ENCODE measurements at places on chromosomes 11 and 22. TPM values are rescaled to one million over a fixed set of nuclear protein-coding genes. Genes with fewer than 3 reads are reported as not detected.

CCDC73 gene
- total RNA-seq: not detected

ESAM gene
- not detected for total RNA-seq

OR5B17 gene
- total RNA-seq: not detected

CSF2RB gene
- not detected for total RNA-seq

GLYATL2 gene
- total RNA-seq: 1.1 TPM

HBE1 gene
- not detected for total RNA-seq

GGTLC3 gene
- not detected for total RNA-seq

OR51E2 gene
- not detected for total RNA-seq

TYMP gene
- 70.9 TPM for total RNA-seq

FGF3 gene
- total RNA-seq: not detected

OR52N4 gene
- not detected for total RNA-seq

WBP2NL gene
- total RNA-seq: not detected

DEUP1 gene
- not detected for total RNA-seq

C11orf16 gene
- total RNA-seq: not detected

EMID1 gene
- total RNA-seq: not detected

CD248 gene
- 0.47 TPM for total RNA-seq

ARHGAP42 gene
- total RNA-seq: 1.2 TPM

OR52I2 gene
- not detected for total RNA-seq

TRIM48 gene
- not detected for total RNA-seq

NXPE4 gene
- not detected for total RNA-seq

FJX1 gene
- 145 TPM for total RNA-seq

BTG4 gene
- not detected for total RNA-seq

TTLL1 gene
- total RNA-seq: 5.5 TPM

GGTLC2 gene
- not detected for total RNA-seq

MS4A3 gene
- total RNA-seq: not detected

CELSR1 gene
- total RNA-seq: 52.6 TPM

LRFN4 gene
- 21.1 TPM for total RNA-seq

TSSK2 gene
- not detected for total RNA-seq

PHLDA2 gene
- total RNA-seq: 70.2 TPM

CARNS1 gene
- not detected for total RNA-seq

MAP6 gene
- 0.38 TPM for total RNA-seq

OTOG gene
- not detected for total RNA-seq

FSHB gene
- not detected for total RNA-seq

KCNJ11 gene
- total RNA-seq: not detected

DBX1 gene
- total RNA-seq: not detected

SLC37A2 gene
- total RNA-seq: 35.8 TPM

OR8D4 gene
- total RNA-seq: not detected

ZP1 gene
- total RNA-seq: not detected

LARGE1 gene
- total RNA-seq: 5.5 TPM

KREMEN1 gene
- total RNA-seq: 13.8 TPM

RTCB gene
- total RNA-seq: 103 TPM

FLRT1 gene
- 0.04 TPM for total RNA-seq

WT1 gene
- total RNA-seq: not detected

NUDT22 gene
- 87.3 TPM for total RNA-seq

CCDC89 gene
- 0.76 TPM for total RNA-seq

SHISA8 gene
- not detected for total RNA-seq

SLN gene
- not detected for total RNA-seq
